ENCODE measurements at places on chromosomes 4 and X.

DNA sequence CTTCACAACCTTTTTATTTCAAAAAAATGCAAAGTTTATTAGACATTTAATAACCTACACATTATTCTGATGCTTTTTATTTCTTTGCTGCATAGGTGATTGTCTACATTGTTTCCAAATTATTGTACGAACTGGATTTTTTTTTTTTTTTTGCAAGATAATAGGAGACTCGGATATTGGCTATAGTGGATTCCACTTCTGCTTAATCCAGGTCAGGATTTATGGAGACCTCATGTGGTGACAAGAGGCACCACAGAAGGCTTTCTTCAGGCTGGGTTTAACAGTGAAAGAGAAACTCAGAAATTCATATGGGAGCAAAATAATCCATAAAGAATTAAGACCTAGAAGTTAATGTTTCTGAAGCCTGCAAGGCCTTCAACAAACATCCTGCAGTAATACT is 2.4 kb upstream of the SLIT2 start:
- DNase-seq = no peak

DNA sequence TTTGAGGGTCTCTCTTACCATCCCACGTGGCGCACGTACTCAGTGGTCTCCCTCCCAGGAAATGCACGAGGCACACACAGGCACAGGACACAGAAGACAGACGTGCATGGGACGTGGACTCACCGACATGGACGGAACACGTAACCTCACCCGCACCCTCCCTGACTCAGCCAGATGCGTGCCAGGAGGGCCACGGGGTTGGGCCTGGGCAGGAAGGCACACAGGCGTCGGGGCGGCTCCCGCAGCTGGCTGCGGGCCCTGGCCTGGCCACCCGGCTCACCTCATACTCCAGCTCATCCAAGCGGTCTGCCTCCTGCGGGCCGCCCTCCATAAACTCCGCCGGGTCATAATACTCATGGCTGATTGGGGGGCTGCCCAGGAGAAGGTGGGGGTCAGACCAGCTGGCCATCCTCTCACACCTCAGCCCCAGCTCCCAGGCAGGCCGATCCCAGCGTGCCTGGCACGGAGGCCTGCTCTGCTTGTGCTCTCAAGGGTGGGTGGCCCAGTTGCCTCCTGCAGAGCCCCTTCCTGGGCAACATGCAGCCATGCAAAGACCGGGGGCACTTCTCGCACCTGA is 12.6 kb downstream of the SSR4 start:
- no peak for DNase-seq

GRCh38 chr4:155659176-155659575 is 7.5 kb upstream of the GUCY1A1 start:
- DNase-seq = no peak

DNA sequence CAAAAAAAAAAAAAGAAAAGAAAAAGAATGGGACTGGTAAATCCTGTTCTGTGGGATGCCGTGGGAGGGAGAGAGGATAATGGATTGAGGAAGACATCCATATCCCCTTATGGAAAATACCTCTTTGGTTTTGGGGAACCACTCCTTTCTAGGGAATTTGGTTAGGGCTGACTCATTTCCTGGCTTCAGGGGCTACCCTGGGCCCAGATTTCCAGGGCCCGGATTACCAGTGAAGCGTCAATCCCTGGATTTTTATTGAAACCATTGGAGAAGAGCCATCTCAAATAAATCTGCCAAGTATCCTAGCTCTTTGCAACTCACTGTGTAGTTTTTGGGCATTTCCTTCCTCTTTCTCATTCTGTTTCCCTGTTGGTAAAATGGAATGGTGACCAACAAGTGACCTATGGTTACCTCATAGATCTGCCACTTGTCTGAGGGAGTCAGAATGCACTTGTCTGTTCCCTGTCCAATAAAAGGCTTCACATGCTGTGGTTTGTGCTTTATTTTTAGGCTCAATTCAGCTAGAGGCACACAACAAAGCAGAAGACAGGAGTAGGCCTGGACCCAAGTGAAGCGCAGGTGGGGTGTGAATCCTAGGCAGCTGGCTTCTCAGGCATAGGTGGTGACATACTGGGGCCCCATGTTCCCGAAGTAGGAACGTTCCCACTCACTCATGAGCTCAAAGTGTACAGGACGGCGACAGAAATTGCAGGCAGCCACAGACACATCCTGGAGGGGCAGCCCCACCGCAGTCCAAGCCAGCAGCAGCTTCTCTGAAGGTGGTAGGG is 8.6 kb downstream of the APEX2 start:
- DNase-seq = no peak

DNA sequence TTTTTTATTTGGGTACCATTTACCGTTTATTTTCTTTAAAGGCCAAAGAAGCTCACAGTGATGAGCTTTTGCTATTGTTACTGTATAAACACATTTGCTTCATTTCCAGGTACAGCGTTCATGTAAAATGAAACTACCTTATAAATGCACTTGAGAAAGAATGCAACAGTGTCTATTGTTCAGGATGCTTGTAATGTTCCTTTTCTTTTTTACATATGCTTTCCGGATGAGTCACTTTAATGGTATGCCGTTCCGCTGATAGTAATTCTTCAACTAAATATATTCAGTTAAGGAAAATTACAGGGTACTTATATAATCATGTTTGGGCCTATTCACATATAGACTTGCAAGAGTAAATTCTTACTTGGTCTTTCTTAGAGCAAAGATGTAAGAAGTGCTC is 354.9 kb downstream of the RPA4 start:
- DNase-seq = no peak

- no peak for DNase-seq
Measured at GRCh38 chr4:184402239-184402638, 72.1 kb downstream of the IRF2 start.
